CD14-positive monocyte (primary cell): ENCODE measurements at places on chromosomes 4 and X. TPM values are rescaled to one million over a fixed set of nuclear protein-coding genes. Genes with fewer than 3 reads are reported as not detected.

GPR119 gene
- not detected for polyA plus RNA-seq

- H3K36me3 ChIP-seq: no peaks in the 10 kb centered on the region
- no peaks in the 10 kb centered on the region for H3K4me1 ChIP-seq
- H3K4me3 ChIP-seq: no peak within 1 kb of the TSS
- H3K27ac ChIP-seq: no peak within 1 kb of the TSS
- peaks cover 44% of the 10 kb centered on the region for H3K27me3 ChIP-seq
These were observed at the start of gene NDP for GRCh38 chrX:43973249-43974099. Gene NDP (minus strand): TSS chrX:43973390. CDS start chrX:43958645, 14,745 bp downstream.

NDUFC1 gene
- 123 TPM for polyA plus RNA-seq

DNA sequence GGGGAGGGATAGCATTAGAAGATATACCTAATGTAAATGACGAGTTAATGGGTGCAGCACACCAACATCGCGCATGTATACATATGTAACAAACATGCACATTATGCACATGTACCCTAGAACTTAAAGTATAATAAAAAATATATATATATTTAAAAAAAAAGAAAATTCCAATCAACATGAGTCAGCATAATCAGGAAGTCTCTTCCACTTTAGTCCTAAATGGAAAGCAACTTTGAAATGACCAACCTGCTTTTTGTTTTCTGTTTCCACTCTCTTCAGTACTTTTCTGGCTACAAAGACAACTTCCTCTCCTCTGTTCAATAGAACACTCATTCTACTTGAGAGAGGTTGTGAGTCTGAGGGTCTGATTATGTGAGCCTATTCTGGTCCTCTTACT lies 13.5 kb upstream of the MAGEA8 start:
- no peak overlapping the region for H3K27ac ChIP-seq
- no peaks in the 10 kb centered on the region for H3K4me1 ChIP-seq
- no peaks in the 10 kb centered on the region for H3K27me3 ChIP-seq
- H3K36me3 ChIP-seq: no peaks in the 10 kb centered on the region

DNA sequence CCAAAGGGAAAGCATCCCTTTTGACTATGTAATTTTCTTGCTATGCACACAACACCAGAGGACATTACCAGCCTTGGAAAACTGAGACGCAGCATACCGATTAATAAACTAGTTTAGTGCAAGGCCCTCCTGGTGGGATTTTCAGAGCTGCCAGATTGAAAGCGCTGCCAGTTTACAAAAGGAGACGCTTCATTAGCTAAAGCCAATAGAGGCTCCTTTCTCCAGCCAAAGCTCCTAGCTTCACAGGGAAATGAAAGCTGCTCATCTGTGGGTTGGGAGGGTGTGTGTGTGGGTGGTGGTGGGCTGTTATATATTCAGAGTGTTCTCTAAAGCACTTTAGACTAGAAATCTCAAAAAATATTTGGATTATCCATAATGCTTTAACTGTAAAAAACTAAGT lies 32.4 kb downstream of the SPANXN4 start:
- no peak overlapping the region for H3K4me3 ChIP-seq
- H3K27ac ChIP-seq: no peak overlapping the region
- no peaks in the 10 kb centered on the region for H3K4me1 ChIP-seq
- no peaks in the 10 kb centered on the region for H3K27me3 ChIP-seq
- DNase-seq: no peak
